ENCODE measurements at places on chromosomes 13 and 19.

- no peak for DNase-seq
These were observed 41.8 kb downstream of the RNASEH2B start for GRCh38 chr13:50951366-50951765.

DNA sequence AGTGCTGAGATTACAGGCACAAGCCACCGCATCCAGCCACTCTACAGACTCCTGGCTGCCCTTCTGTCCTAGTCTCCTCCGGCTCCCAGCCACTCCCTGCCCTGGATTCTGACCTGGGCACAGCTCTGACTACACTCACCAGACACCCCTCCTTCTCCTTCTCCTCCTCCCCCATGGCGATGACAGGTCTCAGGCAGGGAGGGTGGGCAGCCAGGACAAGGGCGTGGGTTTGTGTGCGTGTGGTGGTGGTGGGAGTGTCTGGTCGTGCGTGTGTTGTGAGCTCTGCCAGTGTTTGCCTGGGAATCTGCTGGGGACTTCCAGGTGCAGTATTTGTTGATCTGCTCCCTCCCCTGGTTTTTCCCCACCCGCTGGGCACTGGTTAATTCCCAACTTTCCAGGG is 3.0 kb upstream of the NCCRP1 start:
- DNase-seq: no peak

- DNase-seq: peak; percentile 75
These were observed 9.4 kb downstream of the SIRT6 start for GRCh38 chr19:4172861-4173473.

- DNase-seq: no peak
These were observed 11.9 kb upstream of the AXL start for GRCh38 chr19:41206926-41207750.

GRCh38 chr13:45545686-45546409 is 69.7 kb downstream of the ERICH6B start:
- no peak for DNase-seq

DNA sequence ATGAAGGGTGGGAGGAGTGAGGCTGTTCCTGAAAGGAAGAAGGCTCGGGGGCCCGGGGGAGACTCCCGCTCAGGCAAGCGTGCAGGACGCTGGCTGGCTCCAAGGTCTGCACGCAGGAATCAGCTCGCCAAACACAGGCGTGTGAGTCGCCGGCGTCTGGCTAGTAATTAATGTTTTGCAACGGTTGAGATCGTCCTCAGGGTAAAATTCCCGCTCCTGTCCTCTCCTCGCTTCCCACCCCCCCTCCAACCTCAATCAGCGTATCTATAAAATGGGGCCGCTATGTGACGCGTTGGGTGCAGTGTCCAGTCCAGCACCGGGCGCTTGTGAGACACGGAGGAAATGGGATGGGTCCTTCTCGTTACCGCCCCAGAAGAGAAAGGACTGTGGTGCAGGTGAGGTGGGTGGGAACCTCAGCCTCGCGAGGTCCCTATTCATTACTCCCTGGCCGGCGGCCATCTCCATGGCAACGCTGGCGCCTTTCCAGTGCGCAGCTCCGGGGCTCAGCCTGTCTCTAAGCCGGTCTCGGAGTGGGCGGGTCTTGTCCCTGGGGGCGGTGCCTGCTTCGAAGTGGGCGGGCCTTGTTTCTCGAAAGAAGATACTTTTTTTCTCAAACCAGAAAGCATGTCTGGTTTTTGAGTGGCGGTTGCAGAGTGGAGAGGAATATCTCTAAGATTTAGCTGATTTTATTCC is 6.5 kb upstream of the ZNF579 start:
- peak; percentile 96 for DNase-seq

DNA sequence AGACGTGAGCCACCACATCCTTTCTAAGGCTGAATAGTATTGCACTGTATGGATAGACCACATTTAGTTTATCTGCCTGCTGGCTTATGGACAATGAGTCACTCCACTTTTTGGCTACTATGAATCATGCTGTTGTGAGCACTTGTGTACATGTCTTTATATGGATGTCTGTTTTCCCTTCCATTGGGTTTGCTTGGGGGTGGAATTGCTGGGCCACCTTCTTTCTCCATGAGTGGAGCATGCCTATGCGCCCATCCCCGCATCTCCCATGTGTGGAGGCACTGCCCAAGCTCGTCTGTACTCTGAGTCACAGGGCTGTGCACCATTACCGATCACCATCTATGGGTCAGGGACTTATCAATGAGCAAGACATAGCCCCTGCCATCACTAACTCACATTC is 127.2 kb upstream of the GJB6 start:
- no peak for DNase-seq

GRCh38 chr19:49782515-49782914 is 15.7 kb downstream of the AP2A1 start:
- DNase-seq: no peak

GRCh38 chr13:45138282-45138681 is 18.0 kb downstream of the GTF2F2 start:
- DNase-seq: no peak

- DNase-seq: no peak
These were observed 55.4 kb downstream of the KCTD12 start for GRCh38 chr13:76830805-76831204.

DNA sequence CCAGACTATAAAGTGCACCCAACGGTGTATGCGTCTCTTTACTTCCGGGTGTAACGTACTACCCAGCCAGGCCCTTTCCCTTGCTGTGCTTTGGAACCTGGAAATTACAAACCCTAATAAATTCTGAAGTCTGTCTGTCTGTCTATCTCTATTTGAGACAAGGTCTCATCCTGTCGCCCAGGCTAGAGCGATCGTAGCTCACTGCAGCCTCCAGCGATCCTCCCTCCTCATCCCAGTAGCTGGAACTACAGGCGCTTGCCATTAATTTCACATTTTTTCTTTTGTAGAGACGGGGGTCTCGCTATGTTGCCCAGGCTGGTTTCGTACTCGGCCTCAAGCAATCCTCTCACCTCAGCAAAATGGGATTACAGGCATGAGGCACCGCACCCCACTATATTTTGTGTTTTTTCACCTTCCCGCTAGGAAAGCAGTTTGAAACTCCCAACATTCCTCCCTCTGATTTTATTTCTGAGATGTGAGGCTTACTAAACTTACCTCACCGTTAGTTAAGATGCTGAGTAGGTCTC is 469 bp upstream of the RNF6 start:
- no peak for DNase-seq

- no peak for DNase-seq
These were observed 73.1 kb upstream of the MTIF3 start for GRCh38 chr13:27523346-27524073.

DNA sequence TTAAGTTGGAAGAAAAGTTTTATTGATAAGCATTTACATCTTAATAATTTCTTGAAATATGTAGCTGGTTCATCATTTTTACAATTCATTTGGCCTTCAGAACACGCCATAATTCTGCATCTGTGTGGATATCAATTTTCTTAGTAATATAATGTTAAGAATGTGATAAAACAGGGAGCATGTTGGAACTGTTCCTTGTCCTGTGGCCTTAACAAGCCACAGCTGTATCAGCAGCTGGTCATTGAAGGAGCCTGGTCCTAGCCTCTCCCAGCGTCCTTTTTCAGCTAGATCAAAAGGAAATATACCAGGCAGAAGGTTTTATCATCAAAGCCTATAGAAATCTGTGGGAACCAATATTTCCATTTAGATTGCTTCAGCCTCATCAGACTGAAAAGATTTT is 421.8 kb downstream of the SPRY2 start:
- peak; percentile 69 for DNase-seq

DNA sequence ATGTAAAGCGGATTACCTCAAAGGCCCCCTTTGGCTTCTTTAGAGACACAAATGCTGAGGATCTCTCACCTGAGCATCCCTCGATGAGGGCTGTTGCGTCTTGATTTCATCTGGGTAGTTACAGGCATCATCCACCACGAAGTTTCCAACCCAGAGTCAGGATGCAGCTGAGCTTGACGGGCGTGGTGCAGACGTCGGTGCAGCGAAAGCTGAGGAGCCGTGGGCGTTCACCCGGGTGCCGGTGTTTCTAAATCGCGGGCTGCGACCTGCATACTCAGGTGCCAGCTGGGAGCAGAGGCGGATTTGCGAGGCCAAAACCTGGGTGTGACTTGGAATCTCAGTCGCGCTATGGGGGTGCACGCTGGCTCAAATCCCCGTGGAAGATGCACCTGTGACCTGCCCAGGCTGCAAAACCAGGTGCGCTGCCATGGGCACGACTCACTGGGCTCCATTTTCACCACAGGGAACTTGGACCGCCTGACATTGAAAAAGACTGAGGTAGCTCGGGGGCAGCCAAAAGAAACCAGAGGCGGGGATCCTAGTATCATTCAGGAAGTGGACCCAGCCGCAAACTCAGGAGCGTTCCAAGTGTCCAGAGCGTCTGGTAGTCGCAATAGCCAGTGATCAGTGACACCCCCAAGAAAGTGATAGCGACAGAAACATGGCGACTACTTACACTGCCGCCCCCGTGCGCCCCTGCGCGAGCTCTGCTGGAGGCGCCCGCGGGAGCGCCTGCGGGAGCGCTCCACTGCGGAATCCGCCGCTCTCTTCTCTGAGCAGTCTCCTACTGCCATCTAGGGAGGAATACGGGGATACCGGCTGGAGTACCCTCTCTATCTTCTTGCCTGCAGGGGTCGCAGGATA is 36.4 kb upstream of the IGFL4 start:
- peak; percentile 89 for DNase-seq

- DNase-seq: no peak
These were observed 269.0 kb downstream of the FGF14 start for GRCh38 chr13:102132777-102133295.

GRCh38 chr19:11902228-11902627 is 14.6 kb downstream of the ZNF69 start:
- DNase-seq: no peak

GRCh38 chr13:21075011-21075378 is 13.6 kb upstream of the LATS2 start:
- DNase-seq: no peak

GRCh38 chr19:17294051-17294891 is 9.0 kb downstream of the ABHD8 start:
- peak; percentile 48 for DNase-seq

GRCh38 chr19:49229416-49229815 is 71.8 kb downstream of the TRPM4 start:
- DNase-seq: no peak

- no peak for DNase-seq
These were observed 71.6 kb downstream of the HSPH1 start for GRCh38 chr13:31090096-31090495.

- DNase-seq: peak; percentile 42
These were observed 82.5 kb downstream of the AKAP11 start for GRCh38 chr13:42354241-42355091.

GRCh38 chr19:17234911-17235299 is 8.9 kb downstream of the OCEL1 start:
- DNase-seq: no peak

GRCh38 chr13:57724486-57725272 is 93.1 kb downstream of the PCDH17 start:
- no peak for DNase-seq
